ENCODE measurements at places on chromosomes 3 and 15.

- no peak for DNase-seq
Observed at GRCh38 chr15:83980637-83981036, 254.9 kb upstream of the GOLGA6L4 start.

GRCh38 chr15:69236505-69236904 is 62.2 kb upstream of the PAQR5 start:
- no peak for DNase-seq

DNA sequence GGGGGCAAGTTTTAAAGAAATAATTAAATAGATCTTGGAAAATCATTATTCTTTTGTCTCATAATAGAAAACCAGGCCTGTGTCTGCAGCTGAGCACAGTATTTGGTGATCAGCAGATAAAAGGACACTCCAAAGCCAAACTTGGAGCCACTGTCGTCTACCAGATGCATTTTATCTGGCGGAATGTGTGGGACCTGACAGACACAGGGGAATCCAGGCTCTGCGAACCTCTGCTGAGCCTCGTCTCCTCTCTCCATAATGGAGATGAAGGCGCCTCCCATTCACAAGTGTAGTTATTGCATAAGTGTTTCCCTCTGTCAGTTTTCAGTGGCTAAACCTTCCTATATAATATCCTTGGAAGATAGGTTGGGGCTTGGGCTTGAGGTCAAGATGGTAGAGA is 42.1 kb downstream of the EEFSEC start:
- no peak for DNase-seq

DNA sequence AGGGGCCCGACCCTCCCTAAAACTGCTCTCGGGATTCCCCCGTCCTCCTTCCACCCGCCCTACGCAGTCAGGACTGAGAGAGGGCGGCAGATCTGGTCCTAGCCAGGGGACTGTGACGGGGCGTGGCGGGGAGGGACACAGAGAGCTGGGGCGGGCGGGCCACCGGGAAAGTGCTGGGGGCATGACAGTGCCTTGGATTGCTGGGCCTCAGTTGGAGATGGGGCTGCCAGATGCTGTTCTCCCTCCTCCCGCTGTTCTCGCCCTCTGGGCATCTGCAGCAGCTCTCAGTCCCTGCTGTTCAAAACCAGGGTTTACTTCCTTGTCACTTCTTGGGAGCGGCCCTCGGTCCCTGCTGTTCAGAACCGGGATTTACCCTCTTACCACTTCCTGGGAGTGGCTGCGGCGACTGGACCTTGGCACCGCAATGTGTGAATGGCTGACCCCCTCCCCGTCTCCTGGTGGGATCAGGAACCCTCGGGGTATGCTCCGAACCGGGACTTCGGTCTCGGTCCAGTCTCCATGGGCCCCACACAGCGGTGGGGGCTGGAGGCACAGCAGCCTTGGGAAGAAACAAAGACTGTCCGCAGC is 1.8 kb upstream of the RPP25 start:
- DNase-seq, result peak; percentile 87

- no peak for DNase-seq
Observed at GRCh38 chr3:9810846-9811245, 784 bp downstream of the TTLL3 start.

DNA sequence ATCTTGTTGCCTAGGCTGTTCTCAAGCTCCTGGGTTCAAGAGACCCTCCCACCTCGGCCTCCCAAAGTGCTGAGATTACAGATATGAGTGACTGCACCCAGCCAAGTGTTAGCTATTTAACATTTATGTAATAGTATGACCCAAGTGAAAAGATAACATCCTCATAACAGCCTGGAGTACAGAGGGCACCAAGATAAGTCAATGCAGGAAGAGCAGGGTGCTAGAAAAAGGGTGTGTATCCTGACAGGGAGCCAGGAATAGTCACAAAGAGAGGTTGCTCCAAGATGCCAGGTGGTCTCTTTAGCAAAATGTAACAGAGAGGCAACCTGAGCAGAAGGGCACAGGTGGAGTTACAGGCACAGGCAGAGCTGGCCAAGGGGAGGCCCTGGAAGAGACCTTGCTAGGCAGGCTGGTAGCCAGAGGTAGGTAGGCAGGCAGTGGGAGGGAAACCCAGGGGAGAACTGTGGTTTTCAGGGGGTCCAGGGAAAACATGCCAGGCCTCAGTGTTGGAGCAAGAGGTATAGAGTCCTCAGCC is 277.4 kb downstream of the ERC2 start:
- no peak for DNase-seq
